ENCODE measurements at places on chromosomes 2 and 18.

DNA sequence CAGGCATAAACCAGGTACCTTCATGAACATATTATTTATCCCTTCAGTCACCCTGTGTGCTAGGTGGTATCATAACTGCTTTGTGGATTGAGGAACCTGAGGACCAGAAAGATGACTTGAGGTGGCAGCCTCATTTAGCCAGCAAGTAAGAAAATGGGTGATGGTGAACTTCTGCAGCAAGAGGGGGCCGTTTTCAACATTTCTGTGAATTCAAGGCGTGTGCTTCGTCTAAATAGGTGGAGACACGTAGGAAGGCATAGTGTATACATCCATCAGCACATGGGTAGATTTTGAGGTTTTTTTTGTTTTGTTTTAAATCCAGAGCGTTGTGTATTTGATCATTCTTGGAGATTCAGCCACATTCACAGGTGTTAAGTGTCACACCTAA lies 118.7 kb downstream of the SPTBN1 start:
- DNase-seq = no peak

- peak; percentile 62 for DNase-seq
Observed at GRCh38 chr2:73906847-73907505, 14.2 kb downstream of the ACTG2 start.

DNA sequence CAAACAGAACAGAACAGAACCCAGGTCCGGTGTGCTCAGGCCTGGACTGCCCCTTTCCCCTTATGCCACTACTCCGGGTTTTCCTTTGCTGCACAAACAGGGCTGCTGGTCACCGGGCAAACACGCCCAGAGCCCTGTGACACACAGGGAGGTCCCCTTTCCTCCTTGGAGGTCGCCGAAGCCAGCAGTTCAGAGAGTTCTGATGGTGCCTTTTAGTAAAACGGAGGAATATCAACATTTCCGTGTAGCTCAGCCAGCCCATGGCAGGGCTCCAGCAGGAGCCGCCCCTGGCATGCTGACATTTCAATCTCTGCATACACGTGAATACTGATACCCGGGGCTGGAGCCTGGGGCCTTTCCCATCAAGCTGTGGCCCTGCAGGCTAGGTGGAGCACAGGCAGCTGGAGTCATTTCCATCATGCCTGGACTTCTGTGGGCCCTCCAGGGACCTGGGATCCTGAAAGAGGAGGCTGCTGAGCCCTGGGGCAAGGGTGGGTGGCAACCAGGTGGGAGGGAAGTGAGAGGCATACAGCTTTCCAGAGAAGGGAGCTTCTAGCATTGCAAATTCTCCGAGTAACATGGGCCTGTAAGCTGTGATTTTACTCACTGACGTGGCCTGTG lies 91.4 kb upstream of the PXDN start:
- no peak for DNase-seq

- DNase-seq = no peak
Observed at GRCh38 chr2:76749858-76750257, 772.3 kb downstream of the LRRTM4 start.

GRCh38 chr2:180690611-180691010 lies 289.8 kb upstream of the UBE2E3 start:
- no peak for DNase-seq

GRCh38 chr2:74915743-74916142 lies 42.7 kb upstream of the POLE4 start:
- DNase-seq = no peak

GRCh38 chr2:63506320-63506719 lies 82.0 kb downstream of the WDPCP start:
- no peak for DNase-seq

DNA sequence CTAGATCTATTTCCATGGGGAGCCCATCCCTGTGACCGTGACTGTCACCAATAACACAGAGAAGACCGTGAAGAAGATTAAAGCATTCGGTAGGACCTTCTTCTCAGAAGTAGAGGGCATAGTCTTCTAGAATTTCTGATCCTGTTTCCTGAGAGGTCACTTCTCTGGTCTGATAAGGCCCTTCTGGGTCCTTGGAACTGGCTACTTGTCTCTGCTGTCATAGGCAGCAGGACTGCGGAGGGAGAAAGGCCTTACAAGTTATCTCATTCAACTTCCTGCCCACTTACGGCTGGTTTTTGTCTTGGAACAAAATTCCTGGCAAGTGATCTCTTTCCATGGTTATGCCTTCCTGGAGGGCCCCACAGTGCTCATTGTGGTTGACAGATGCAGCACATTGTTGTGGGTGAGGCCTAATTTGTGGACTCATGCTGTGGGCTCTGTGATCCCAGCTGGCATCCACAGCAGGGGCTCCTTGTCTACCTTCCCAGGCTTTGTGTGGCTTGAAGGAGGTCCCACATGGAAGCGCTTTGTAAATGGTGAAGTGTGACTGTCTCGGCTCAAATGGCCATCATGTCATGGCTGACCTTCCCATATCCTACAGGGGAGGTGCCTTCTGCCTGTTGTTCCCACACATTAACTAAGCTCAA lies 22.0 kb downstream of the SAG start:
- DNase-seq = no peak

- DNase-seq = no peak
Observed at GRCh38 chr2:70258532-70258875, 567 bp downstream of the PCYOX1 start.

- no peak for DNase-seq
Observed at GRCh38 chr2:142946941-142947340, 69.5 kb downstream of the KYNU start.

GRCh38 chr2:20584045-20584398 lies 66.9 kb downstream of the HS1BP3 start:
- DNase-seq = no peak

- DNase-seq = no peak
Observed at GRCh38 chr2:18830962-18831361, 241.6 kb upstream of the NT5C1B start.

Data from mesenteric fat pad (tissue), 1 donor.